Thyroid gland (tissue), 4 donors: ENCODE measurements at places on chromosomes 7 and 10. TPM values are rescaled to one million over a fixed set of nuclear protein-coding genes. Genes with fewer than 3 reads are reported as not detected.

The OPALIN gene
- total RNA-seq, result not detected

The ADCY1 gene
- 8.0 TPM for total RNA-seq

- DNase-seq, result no peak
These were observed 179.2 kb upstream of the CDCA7L start for GRCh38 chr7:22124941-22125340.

- DNase-seq, result no peak
These were observed 81.8 kb downstream of the MALSU1 start for GRCh38 chr7:23380961-23381360.

DNA sequence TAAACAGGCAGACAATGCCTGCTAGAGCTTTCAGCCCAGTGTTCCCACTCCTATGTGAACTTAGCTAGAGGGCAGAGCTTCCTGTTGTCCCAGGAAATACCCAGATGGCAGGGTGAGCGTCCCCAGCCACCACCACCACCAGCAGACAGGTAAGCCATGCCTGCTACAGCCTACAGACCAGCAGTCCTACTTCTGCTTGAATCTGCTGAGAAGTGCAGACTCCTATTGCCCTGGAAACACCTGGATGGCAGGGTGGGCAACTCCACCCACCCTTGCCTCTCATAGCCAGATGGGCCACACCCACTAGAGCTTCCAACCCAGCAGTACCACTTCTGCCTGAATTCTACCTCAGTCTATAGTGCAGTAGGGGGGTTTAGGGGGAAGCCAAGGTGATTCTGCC lies 64.4 kb downstream of the FBXL13 start:
- no peak for DNase-seq

- DNase-seq, result no peak
These were observed 21.5 kb upstream of the STN1 start for GRCh38 chr10:103939522-103939921.

DNA sequence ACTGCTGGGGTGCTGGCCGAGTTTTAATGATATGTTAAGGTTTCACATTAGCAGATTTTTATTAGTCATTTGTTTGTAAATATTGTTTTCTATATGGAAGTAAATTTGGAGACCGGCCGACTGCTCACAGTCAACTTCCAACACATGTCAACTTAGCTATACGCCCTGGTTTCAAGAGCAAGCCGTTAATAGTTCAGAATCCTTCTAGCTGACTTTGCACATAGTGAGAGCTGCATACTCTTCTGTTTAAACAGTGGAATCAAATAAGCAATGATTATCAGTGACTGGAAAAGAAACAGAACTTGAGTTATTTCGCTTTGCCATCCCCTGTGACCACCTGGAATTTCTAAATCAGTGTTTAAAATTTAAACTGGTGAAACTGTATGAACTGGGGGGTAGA lies 109.9 kb downstream of the PFKFB3 start:
- DNase-seq, result no peak

The CAMK2B gene
- 7.0 TPM for total RNA-seq

DNA sequence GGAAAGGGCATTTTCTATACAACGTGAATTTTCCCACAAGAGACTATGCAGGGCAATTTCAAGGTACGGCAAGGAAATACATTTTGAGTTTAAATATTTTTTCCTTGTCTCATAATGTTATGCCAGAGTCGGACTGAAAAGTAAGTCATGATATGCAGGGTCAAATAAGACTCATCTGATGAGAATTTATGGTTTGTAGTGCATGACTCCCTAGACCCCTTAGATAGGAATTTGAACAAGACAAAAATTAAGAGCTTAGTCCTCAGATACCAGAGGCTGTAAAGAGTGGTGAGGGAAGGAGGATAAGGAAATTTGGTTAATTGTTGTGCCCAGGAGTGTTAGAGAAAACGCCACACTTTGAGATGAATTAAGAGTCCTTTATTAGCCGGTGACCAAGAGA lies 616.6 kb downstream of the XPNPEP1 start:
- no peak for DNase-seq

GRCh38 chr7:374706-375311 lies 84.8 kb downstream of the FOXL3 start:
- no peak for DNase-seq

- no peak for DNase-seq
These were observed 7.7 kb upstream of the INSIG1 start for GRCh38 chr7:155289949-155290501.

GRCh38 chr7:133678137-133678814 lies 425.4 kb downstream of the EXOC4 start:
- DNase-seq, result no peak

The TEX47 gene
- not detected for total RNA-seq

The LIPM gene
- total RNA-seq, result not detected

The ARHGAP21 gene
- total RNA-seq, result 83.4 TPM

- DNase-seq, result no peak
These were observed 456.4 kb upstream of the PFKP start for GRCh38 chr10:2610946-2611345.

The GHRHR gene
- not detected for total RNA-seq

DNA sequence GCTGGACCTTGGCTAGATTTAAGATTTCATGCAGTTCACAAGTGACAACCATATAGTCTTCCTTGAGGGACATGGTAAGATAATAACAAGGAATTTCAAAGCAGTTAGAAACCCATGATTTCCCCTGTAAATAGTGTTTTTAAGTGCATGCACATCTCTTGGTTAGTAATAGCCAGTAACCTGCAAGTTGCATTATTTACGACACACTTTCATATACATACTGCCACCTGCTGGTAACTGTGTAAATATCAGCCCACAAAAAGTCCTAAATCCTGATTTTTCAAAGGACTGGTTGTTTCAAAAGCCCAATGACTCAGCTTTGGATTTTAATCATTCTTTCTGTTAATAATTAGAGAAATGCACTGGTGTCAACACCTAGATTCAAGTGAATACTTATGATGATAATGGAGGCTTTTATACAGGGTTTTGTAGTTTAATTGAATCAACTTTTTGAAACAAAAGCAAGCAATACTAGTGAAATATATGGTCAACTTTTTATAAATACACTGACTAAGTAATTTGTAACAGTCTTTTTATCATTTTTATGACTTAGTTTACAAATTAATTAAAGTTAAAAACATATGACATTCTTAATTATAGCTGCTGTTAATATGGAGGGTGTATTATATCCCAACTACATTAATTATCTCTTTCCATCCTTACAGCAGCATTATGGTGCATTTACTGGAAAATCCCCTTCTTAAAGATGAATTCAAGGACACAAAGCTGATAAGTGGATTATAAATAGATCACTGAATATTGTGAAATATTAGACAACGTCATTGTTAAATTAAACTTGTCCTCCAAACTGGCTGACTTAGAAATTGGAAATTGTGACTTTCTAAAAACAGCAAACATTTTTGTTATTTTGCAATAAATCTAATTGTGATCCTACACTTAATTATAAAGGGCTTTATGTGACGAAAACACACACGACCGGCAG lies 367.7 kb upstream of the SEMA3D start:
- DNase-seq, result no peak

DNA sequence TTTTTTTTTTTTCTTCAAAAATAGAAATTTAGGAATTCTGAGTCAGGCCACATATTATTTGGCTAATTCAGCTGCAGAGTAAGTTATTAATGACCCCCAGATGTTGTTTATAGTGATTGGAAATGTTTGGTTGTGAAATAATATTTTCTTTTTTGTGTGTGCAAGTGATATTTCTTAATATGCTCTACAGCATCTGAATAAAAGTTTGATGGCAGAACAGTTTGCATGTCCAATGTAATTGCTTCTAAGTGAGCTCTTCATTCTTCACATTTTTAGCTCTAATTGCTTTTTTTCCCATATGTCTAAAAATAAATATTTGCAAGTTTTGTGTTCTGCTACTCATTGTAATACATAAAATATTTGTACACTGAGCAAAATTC lies 116.0 kb downstream of the ARID5B start:
- DNase-seq, result no peak

DNA sequence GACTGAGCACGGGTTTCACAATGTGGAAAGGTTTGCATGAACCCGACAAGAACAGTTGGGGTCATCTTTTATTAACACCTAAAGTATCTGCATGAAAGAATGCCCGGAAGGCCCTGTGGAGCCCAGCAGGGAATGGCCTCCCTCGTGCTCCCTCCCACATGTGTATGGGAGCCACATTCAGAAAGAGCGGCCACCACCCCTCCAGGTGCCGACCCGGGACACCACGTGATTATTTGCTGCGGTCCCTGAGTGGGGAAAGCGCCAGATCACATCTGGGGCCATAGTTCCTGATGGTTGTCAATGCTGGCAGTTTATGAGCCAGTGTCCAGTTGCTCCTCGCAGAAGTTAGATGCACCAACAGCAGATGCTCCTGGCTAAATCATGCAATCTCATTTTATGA lies 571.4 kb downstream of the TCERG1L start:
- DNase-seq, result no peak

DNA sequence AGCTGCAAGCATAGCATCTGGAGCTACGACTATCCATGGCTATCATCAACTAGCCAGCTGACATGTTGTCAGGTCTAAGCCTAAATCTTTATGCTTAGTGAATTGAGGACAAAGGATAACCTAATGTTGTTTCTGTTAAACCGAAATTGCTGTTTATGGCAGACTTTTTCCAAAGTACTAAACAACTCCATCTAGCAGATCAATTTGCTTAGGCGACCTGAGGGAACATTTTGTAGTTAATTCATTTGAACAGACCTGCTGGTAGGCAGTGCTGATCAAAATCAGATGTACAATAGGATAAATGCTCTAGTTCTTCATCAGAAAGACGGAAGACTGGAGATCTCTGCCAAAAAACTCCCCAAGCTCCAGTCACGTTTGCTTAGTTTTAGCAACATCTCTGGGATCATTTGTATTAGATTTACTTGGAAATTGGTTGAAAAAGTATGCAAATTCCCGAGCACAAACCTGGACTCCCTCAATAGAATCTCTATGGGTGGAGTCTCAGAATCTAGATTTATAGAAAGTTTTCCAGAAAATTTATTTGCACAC lies 301.6 kb upstream of the NRP1 start:
- no peak for DNase-seq

The CALHM3 gene
- not detected for total RNA-seq

DNA sequence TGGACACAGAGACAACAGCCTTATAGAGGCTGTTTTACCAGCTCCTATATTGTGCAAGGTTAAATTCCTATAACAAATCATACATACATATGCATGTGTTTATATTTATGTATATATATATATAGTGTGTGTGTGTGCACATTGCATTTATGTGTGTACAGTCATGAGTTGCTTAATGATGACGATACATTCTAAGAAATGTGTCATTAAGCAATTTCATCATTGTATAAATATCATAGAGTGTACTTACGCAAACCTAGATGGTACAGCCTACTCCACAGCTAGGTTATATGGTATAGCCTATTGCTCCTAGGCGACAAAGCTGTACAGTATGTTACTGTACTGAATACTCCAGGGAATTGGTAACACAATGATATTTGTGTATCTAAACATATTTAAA lies 30.1 kb upstream of the TNKS2 start:
- DNase-seq, result no peak

DNA sequence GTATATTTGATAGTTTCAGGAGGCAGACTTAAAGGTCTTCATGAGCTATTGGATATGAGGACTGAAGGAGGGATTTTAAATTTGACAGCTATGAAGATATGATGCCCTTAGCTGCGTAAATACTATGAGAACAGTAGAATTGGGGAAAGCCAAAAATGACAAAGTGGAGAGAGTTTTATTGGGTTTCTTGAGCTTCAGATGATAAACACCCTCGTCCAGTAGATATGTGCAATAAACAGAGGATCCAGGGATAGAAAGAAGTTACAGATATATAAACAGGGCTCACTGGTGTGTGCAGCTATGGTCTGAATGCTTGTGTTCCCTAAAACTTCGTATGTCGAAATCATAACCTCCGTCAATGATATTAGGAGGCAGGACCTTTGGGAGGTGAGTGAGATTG lies 131.3 kb downstream of the INHBA start:
- DNase-seq, result no peak

DNA sequence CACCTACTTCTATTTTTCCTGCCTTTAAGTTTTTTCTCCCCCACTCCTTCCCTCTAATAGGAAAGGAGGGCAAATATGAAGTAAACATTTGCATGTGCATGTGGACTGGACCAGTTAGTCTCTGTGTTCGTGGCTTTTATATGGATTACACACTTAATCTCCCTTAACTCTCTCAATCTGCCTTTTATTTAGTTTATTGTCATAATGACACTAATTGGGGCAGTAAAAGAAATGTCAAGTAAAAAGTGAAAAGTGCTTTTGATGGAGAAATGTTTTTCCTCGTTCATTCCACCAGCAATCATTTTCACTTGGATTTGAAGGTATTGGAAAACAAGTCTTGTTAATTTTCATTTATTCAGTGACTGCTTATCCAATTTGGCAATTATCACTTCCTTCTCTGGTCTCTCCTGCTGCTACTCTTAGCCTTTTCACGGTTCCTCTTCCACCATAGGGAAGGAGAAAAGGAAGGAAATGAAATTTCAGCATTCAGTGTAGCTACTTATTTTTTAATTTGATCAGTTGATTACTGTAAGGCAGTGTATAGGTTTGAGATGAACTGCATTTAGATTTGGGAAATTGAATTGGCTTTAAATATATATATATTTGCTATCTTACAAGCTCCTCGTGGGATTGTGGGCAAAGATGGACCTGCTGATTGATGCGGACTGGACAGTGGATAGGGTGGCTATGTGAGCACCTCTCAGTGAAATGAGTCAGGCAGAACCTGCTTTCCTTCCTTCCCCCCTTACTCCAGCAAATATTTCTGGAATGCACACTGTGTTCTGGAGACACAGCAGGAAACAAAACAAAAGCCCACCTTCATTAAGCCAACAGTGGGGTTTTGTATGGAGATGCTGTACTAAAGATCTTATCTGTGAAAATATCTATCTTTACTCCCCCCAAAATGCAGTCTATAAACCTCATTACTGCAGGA lies 77.5 kb downstream of the LRRC4 start:
- DNase-seq, result no peak
